ENCODE measurements at places on chromosomes 16 and 17. TPM values are rescaled to one million over a fixed set of nuclear protein-coding genes. Genes with fewer than 3 reads are reported as not detected.

Gene CYB561
- 19.2 TPM for total RNA-seq

Gene SPIRE2
- total RNA-seq = 3.1 TPM

Gene RNF157
- 10.2 TPM for total RNA-seq

Gene KLHL36
- 42.7 TPM for total RNA-seq

Gene GUCY2D
- total RNA-seq = 0.31 TPM

DNA sequence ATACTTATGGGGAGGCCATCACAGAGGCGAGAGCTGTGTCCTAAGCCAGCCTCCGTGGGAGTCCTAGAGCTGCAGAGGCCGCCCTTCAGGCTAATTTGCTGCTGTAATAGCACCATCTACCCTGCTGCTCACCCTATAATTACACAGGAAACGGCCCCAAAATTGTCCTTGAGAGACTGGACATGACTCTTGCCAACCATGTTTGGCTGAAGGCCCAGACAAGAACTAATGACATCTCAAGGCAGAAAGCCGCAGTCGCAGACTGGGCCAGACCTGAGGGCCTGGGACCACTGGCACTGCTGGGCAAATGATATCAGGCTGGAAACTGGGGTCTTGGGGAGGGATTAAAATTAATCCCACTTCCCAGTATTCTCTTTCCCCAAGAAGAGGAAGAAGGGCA, 24.1 kb downstream of the PSMD7 start:
- DNase-seq = no peak

DNA sequence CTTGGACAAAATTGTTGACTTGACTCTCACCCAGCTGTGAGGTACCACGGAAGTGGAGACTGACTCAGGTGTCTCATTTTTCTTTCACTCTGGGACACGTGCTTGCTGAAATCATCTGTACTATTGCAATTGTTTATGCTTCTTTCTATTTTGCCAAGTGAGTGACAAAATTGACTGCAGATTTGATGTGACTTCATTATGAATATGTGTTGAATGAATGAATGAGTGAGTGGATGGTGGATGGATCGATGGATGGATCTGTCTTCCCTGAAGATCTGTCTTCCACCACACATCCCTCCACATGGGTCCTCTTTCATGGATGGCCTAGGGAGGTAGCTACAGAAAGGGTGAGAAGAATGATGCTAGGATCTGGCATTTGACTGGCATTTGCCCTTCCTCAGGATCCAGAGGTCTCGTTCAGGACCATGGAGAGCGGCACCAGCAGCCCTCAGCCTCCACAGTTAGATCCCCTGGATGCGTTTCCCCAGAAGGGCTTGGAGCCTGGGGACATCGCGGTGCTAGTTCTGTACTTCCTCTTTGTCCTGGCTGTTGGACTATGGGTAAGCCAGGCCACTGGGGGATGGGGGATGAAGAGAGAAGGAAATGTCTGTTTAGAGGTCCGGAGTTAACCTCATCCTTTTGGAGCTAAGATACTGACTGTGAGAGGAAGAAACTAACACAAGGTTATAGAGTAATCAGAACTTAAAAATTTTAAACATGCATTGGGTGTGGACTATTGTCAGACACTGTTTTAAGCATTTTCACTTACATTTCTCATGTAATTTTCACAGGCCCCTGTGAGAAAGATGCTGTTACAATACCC, 12.7 kb downstream of the SLC5A11 start:
- DNase-seq = peak; percentile 53

DNA sequence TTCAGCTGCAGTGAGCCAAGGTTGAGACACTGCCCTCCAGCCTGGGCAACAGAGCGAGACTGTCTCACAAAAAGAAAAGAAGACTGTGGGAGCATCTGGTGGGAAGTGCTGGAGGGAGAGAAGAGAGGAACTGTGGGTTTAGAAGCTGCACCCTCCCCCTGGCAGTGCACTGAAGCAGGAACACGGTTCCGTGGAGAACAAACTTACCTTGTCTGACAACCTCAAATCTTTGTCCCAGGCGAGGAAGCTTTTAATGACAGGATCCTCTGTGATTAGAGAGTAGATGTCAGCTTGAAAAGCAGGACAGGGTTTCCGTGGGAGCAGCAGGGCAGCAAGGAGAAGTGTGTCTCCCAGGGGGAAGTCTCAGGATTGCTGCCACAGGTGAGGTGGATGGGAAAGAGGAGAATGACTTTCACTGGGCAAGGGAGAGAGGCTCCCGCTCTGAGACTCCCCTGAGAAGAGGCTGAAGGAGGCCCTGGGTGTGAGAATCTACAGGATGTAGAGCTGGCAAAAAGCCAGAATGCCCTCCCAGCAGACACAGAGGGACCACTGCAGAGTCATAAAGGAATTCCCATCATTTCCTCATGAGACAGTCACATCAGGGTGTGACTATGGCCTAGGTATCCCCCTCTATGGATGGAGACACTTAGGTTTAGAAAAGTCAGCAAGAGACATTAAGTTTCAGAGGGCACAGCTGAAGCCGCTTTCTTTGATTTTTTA, 22.9 kb downstream of the PRR11 start:
- DNase-seq = no peak

GRCh38 chr17:49748223-49748622, 15.7 kb downstream of the FAM117A start:
- no peak for DNase-seq
